Lung (tissue), 17 donors: ENCODE measurements at places on chromosomes 4 and X. TPM values are rescaled to one million over a fixed set of nuclear protein-coding genes. Genes with fewer than 3 reads are reported as not detected.

The FAM9B gene
- total RNA-seq = not detected

The NOA1 gene
- total RNA-seq = 20.2 TPM

- H3K27ac ChIP-seq = no peak overlapping the region
- no peaks in the 10 kb centered on the region for H3K36me3 ChIP-seq
- DNase-seq = peak; percentile 16
- no peak overlapping the region for H3K4me3 ChIP-seq
- no peaks in the 10 kb centered on the region for H3K27me3 ChIP-seq
Observed at GRCh38 chrX:84046403-84046984, 141.5 kb downstream of the RPS6KA6 start.

- H3K4me3 ChIP-seq = no peak overlapping the region
- peaks cover 5% of the 10 kb centered on the region for H3K4me1 ChIP-seq
- H3K27ac ChIP-seq = no peak overlapping the region
- DNase-seq = no peak
- H3K36me3 ChIP-seq = no peaks in the 10 kb centered on the region
Observed at GRCh38 chr4:53562409-53562808, 28.9 kb downstream of the LNX1 start.

DNA sequence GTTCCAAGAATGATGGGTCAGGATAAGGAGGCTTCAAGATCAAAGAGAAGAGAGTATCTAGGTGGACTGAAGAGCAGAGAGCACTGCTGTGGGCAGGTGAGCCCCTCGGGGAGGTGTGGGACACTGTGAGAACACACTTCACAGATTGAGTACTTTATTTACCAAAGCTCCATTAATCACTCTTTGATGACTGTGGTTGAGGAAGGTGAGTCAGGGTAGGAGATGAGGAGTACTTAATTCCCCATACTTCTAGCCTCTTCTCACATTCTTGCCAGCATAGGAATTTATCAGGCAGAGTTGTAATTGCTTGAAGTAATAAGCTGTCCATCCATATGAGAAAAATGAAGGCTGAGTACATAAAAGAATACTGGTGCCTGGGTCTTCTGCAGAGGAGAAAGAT, 375.3 kb downstream of the PCDH10 start:
- no peaks in the 10 kb centered on the region for H3K27me3 ChIP-seq
- DNase-seq = no peak
- H3K27ac ChIP-seq = no peak overlapping the region
- H3K4me1 ChIP-seq = no peaks in the 10 kb centered on the region
- no peaks in the 10 kb centered on the region for H3K36me3 ChIP-seq

The DCX gene
- 1.6 TPM for total RNA-seq

The CNKSR2 gene
- total RNA-seq = 3.4 TPM

GRCh38 chrX:106608016-106608415, 3.8 kb upstream of the RADX start:
- H3K4me1 ChIP-seq = no peaks in the 10 kb centered on the region
- no peak overlapping the region for H3K4me3 ChIP-seq
- no peak overlapping the region for H3K27ac ChIP-seq
- H3K36me3 ChIP-seq = no peaks in the 10 kb centered on the region
- peak; percentile 43 for DNase-seq

DNA sequence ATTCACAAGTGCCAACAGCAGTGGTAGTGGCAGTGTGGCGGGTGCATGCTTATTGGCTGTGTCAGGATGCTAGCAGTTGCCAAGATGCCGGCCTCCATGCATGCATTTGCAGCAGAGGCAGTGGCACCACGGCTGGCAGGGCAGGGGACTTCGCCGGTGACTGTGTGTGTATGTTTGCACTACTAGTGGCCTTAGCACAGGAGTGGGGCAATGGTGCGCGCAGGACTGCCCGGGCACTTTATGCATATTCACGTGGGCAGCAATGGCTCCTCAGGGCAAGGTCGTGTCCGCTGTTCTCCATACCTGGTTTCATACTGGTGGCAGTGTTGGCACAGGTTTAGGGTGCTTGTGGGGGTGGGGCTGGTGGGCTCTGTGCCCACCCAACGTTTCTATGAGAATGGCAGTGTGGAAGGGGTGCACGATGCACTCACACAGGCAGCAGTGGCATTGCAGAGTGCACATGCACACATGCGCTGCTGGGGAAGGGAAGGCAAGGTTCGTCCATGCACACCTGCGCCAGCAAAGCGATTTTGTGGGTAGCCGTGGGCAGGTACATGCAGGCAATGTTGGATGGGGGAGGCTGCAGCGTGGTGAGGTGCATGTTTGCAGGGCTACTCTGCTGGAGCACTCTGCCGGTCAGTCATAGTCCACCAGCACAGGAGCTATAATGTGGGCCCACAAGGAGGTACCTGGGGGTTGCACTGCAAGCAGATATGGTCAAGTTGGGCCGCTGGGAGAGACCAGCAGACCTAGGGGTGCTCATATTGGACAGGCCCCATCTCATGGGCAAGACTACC, 338.9 kb upstream of the TECRL start:
- H3K27ac ChIP-seq = no peak overlapping the region
- H3K4me1 ChIP-seq = no peaks in the 10 kb centered on the region
- H3K27me3 ChIP-seq = no peaks in the 10 kb centered on the region
- H3K36me3 ChIP-seq = no peaks in the 10 kb centered on the region

- H3K27ac ChIP-seq = no peak overlapping the region
- H3K4me3 ChIP-seq = no peak overlapping the region
- DNase-seq = no peak
- H3K36me3 ChIP-seq = no peaks in the 10 kb centered on the region
- H3K27me3 ChIP-seq = peaks cover 6% of the 10 kb centered on the region
Observed at GRCh38 chr4:6228158-6229067, 28.1 kb upstream of the JAKMIP1 start.

The SSX3 gene
- not detected for total RNA-seq

DNA sequence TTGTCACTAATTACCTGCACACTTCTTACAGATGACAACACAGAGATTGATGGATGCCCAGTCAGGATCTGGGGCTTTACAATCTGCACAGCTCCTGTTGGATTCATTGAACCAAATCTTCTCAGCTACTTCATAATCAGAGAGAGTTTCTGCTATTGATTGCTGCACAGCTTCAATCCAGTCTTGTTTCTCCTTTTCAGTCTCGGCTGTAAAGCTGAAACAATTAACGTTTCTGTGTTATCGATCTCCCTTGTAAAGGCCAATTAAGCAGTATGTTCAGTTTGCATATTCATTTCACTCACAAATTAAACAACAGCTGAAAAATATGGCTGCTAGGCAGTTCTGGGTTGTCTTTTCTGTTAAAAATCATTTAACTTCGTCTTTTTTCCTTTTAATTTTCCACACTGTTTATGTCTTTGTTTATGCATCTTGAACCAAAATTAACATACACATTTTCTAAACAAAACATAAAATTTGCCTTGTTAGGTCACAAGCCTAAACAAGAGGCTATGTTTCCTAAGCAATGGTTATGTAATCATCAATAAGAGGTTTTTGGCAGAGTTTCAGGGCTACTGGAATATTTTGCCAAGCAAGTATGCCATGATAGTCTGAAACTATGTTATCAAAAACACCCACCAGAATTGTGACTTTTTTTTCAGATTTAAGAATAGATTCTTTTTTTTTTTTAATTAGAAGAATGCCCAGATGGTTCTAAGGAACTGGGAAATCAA, 79.2 kb downstream of the ARAP2 start:
- H3K27me3 ChIP-seq = no peaks in the 10 kb centered on the region
- no peaks in the 10 kb centered on the region for H3K4me1 ChIP-seq
- peak; percentile 70 for DNase-seq
- no peak overlapping the region for H3K27ac ChIP-seq
- peaks cover 5% of the 10 kb centered on the region for H3K36me3 ChIP-seq

DNA sequence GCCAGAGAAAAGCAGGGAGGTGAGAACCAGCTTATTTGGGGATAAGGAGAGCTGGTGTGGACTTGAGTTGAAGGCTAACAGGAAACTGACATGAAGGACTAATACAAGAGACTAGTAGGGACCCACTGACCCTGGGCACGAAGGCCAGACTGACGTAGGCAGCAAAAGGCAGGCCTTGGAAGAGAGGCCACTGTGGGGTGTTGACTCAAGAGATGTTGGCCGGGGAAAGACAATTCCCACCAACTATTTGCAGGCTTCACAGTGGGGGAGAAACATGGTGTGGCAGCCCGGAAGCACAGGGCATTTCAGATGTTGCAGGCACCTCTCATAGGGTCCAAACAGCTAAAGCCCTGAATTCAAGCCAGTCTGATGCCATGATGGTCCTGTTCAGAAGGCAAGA, 24.4 kb upstream of the MAP3K15 start:
- H3K36me3 ChIP-seq = no peaks in the 10 kb centered on the region
- no peak overlapping the region for H3K27ac ChIP-seq
- no peaks in the 10 kb centered on the region for H3K4me1 ChIP-seq
- H3K4me3 ChIP-seq = no peak overlapping the region
- peaks cover 17% of the 10 kb centered on the region for H3K27me3 ChIP-seq

GRCh38 chr4:21768349-21769310, 179.9 kb downstream of the KCNIP4 start:
- no peaks in the 10 kb centered on the region for H3K4me1 ChIP-seq
- no peak for DNase-seq
- no peak overlapping the region for H3K4me3 ChIP-seq
- H3K27me3 ChIP-seq = no peaks in the 10 kb centered on the region

GRCh38 chr4:173521467-173522159, 8.4 kb downstream of the HAND2 start:
- peaks cover 14% of the 10 kb centered on the region for H3K4me1 ChIP-seq
- DNase-seq = no peak
- no peak overlapping the region for H3K27ac ChIP-seq
- peak overlapping the region; percentile 14 for H3K4me3 ChIP-seq

The SRPK3 gene
- 0.15 TPM for total RNA-seq

- H3K36me3 ChIP-seq = no peaks in the 10 kb centered on the region
- no peak overlapping the region for H3K27ac ChIP-seq
- H3K27me3 ChIP-seq = no peaks in the 10 kb centered on the region
- no peaks in the 10 kb centered on the region for H3K4me1 ChIP-seq
- no peak for DNase-seq
- H3K4me3 ChIP-seq = no peak overlapping the region
Observed at GRCh38 chrX:49137492-49137891, 14.0 kb upstream of the GPKOW start.

The ENPEP gene
- 26.3 TPM for total RNA-seq

The FRMD7 gene
- total RNA-seq = not detected

DNA sequence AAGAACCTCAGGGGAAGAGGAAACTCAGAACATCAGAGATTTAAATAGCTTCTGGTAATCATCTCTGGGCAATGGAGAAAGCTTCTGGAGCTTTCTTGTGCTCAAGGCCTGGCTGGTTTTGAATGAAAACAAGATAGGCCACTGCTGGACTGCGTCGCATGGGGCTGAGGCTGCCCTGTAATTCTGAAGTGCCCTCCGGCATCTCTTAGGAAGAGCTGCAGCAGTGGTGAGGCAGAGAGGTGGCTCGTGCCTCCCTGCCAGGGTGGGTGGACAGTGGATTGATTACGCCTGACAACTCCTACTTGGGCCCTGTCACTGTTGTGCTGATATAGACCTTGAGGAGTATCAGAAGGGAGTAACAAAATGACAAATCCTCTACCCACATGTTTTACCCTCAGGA, 279.7 kb downstream of the NR3C2 start:
- no peaks in the 10 kb centered on the region for H3K36me3 ChIP-seq
- H3K27ac ChIP-seq = no peak overlapping the region
- no peaks in the 10 kb centered on the region for H3K27me3 ChIP-seq
- peaks cover 6% of the 10 kb centered on the region for H3K4me1 ChIP-seq
- no peak for DNase-seq

The CHRDL1 gene
- 9.6 TPM for total RNA-seq

DNA sequence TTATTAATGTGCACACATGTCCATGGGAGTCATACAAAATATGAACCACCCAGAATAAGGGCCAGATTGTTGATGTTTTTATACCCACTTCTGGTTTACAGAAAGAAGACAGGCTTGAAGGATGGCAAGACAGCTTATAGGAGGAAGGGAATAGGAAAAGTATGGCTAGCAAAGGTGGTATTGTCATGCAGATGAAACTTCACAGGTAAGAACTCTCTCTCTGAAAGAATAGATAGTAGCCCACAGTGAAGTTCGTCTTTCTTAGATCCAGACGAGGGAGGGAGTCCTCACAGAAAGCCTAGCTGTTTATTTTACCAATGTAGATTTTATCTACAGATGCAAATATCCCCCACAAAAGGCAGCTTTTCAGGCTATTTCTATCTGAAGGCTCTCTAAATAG, 43.7 kb upstream of the SPIN4 start:
- no peak overlapping the region for H3K27ac ChIP-seq
- no peaks in the 10 kb centered on the region for H3K27me3 ChIP-seq
- no peak for DNase-seq
- H3K4me1 ChIP-seq = no peaks in the 10 kb centered on the region
- no peak overlapping the region for H3K4me3 ChIP-seq

GRCh38 chr4:176563591-176563990, 229.1 kb downstream of the VEGFC start:
- no peaks in the 10 kb centered on the region for H3K36me3 ChIP-seq
- H3K27ac ChIP-seq = no peak overlapping the region
- no peak overlapping the region for H3K4me3 ChIP-seq
- H3K27me3 ChIP-seq = no peaks in the 10 kb centered on the region
- H3K4me1 ChIP-seq = no peaks in the 10 kb centered on the region
- DNase-seq = peak; percentile 92

The FAT4 gene
- 18.1 TPM for total RNA-seq

- H3K36me3 ChIP-seq = no peaks in the 10 kb centered on the region
- no peak overlapping the region for H3K4me3 ChIP-seq
- no peak overlapping the region for H3K27ac ChIP-seq
- no peaks in the 10 kb centered on the region for H3K27me3 ChIP-seq
- DNase-seq = no peak
Observed at GRCh38 chr4:105002278-105002677, 144.4 kb upstream of the TET2 start.

- no peak overlapping the region for H3K27ac ChIP-seq
- H3K36me3 ChIP-seq = no peaks in the 10 kb centered on the region
- H3K27me3 ChIP-seq = no peaks in the 10 kb centered on the region
- no peaks in the 10 kb centered on the region for H3K4me1 ChIP-seq
- no peak overlapping the region for H3K4me3 ChIP-seq
Observed at GRCh38 chr4:68272380-68272779, 26.9 kb upstream of the TMPRSS11B start.

GRCh38 chrX:10441464-10441863, 178.9 kb downstream of the MID1 start:
- no peak for DNase-seq
- no peak overlapping the region for H3K4me3 ChIP-seq
- H3K36me3 ChIP-seq = no peaks in the 10 kb centered on the region
- H3K27ac ChIP-seq = no peak overlapping the region
- peaks cover 15% of the 10 kb centered on the region for H3K27me3 ChIP-seq

DNA sequence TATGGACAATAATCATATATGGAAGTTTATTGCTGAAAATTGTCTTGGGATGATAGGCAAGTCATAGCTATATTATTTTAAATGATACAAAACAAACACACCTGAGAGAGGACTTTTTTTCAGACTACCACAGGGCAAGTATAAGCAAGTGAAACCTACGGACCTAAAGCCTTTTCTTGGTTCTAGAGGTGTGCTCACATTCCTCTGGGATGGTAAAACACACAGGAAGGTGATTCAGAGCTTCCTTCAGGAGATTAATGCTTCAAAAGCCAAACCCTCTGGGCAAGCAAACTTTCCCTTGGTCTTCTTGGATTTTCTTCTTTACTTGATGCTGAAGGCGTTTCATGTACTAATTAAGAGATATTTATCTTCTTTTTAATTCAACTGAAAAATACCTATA, 60.1 kb upstream of the ACSL4 start:
- H3K27me3 ChIP-seq = peaks cover 34% of the 10 kb centered on the region
- no peaks in the 10 kb centered on the region for H3K4me1 ChIP-seq
- no peak overlapping the region for H3K4me3 ChIP-seq
- no peaks in the 10 kb centered on the region for H3K36me3 ChIP-seq
